ENCODE measurements at places on chromosomes 2 and 18. TPM values are rescaled to one million over a fixed set of nuclear protein-coding genes. Genes with fewer than 3 reads are reported as not detected.

The KIAA2012 gene
- 0.82 TPM for total RNA-seq

The ZNF804A gene
- 13.9 TPM for total RNA-seq

The PIEZO2 gene
- 2.4 TPM for total RNA-seq

GRCh38 chr2:172358691-172359556 is 68.5 kb upstream of the ITGA6 start:
- no peak for DNase-seq

DNA sequence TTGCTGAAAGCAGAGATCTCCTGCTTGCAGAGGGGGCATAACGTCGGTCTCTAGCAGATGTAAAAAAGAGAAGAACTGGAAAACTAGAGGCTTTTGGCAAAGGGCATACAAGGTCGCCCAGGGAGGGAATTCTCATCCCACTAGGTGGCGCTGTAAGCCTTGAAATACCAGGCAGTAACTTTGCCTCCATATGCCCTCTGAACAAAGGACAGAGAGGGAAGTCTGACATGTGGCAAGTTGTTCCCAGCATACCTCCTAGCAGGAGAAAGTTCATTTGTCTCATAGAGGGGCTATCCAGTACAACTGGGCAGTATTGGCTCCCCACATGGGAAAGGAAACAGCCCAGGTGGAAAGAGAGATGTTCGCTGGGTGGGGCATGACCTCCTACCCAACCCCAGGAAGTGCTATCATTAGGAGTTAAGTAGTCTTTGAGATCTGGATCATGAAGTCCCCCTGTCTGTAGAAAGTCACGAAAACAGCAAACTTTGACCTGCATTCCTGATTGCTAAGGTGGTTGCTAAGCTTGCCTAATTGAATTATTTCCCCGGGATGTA is 39.9 kb downstream of the STK17B start:
- no peak for DNase-seq

The PLEK gene
- total RNA-seq, result 1.6 TPM

GRCh38 chr2:191198271-191198670 is 46.9 kb upstream of the MYO1B start:
- no peak for DNase-seq

GRCh38 chr2:86079981-86080911 is 25.4 kb downstream of the POLR1A start:
- DNase-seq, result peak; percentile 26

The IL1F10 gene
- total RNA-seq, result not detected

- no peak for DNase-seq
These were observed 279.8 kb downstream of the ZNF385B start for GRCh38 chr2:179581605-179582004.

GRCh38 chr2:29619689-29620088 is 301.7 kb downstream of the ALK start:
- DNase-seq, result no peak

GRCh38 chr2:139374296-139374850 is 594.2 kb upstream of the NXPH2 start:
- DNase-seq, result no peak

The ZNF521 gene
- 17.1 TPM for total RNA-seq

The SLC4A5 gene
- 1.2 TPM for total RNA-seq

The NEU2 gene
- total RNA-seq, result not detected

The NEB gene
- 0.41 TPM for total RNA-seq

GRCh38 chr2:54255230-54256090 is 569 bp downstream of the TSPYL6 start:
- DNase-seq, result no peak

GRCh38 chr18:22169889-22170420 is 566 bp downstream of the GATA6 start:
- DNase-seq, result no peak

DNA sequence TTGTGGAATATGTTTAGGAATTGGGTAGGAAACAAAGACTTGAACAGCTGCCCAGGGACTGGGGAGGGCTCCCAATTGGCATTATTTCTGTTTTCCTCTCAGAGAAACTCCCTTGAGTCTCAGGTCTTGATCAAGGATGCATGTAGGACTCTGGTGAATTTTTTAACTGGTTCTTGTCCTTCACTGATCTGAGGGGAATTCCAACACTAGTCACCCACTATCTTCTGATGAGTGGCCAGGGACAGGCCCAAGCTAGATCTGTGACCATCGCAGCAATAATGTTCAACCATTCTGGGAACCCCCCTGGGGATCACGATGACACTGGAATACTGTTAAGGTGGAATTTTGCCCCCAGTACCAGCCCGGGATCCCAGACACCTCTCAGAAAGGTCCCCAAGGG is 132.0 kb downstream of the SH3BP4 start:
- DNase-seq, result no peak

GRCh38 chr2:101478181-101479001 is 3.5 kb upstream of the RFX8 start:
- DNase-seq, result no peak

DNA sequence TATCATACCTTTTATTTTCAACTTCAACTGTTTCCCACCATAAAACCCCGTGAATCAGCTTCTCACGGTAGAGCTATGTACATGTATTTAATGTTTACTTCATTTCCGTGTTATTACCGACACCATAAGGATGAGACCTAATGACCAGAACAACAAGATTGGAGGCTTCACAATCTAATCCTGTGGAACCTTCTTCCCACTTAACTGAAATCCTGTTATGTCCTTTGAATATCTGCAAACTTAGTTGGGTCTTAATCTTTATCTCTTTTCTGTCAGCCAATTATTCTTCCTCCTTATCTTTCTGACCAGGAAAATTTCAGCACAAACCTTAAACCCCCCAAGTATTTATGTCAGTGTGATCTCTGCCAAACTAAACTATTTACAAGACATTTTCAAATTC is 214.4 kb downstream of the TMX3 start:
- no peak for DNase-seq

- DNase-seq, result peak; percentile 38
These were observed 186.8 kb upstream of the PGAP1 start for GRCh38 chr2:197113275-197113711.

DNA sequence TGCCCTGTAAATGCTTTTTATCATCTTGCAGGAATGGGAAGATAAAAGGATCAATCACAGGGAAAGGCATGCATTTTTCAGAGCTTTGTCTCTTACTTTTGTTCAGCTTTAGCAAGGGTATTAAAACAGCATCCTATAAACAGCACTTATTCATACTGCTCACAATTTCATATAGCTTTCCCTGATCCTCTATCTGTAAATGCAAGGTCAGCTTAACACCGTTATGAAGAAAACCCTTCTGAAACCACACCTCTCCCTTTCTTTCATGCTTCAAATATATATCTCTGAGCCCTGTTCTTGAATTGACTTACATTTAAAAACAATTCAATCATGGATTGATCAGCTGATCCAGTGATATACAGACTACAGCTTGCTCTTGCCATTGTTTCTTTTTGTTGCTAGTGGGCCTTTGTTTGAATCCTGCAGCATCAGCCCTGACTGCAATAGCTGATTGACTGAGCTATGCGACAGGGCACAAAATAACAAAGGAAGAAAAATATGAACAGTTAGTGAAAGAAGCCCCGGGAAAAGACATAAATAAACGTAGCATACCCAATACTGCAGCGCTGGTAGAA is 795.5 kb upstream of the CDH2 start:
- DNase-seq, result no peak

- DNase-seq, result no peak
These were observed 324.0 kb downstream of the TXNL1 start for GRCh38 chr18:56314396-56314795.

GRCh38 chr18:64379662-64380061 is 230.8 kb upstream of the LINC00305 start:
- no peak for DNase-seq

The TUBB6 gene
- 33.0 TPM for total RNA-seq

GRCh38 chr2:174335988-174336500 is 1.3 kb downstream of the SP9 start:
- DNase-seq, result no peak

DNA sequence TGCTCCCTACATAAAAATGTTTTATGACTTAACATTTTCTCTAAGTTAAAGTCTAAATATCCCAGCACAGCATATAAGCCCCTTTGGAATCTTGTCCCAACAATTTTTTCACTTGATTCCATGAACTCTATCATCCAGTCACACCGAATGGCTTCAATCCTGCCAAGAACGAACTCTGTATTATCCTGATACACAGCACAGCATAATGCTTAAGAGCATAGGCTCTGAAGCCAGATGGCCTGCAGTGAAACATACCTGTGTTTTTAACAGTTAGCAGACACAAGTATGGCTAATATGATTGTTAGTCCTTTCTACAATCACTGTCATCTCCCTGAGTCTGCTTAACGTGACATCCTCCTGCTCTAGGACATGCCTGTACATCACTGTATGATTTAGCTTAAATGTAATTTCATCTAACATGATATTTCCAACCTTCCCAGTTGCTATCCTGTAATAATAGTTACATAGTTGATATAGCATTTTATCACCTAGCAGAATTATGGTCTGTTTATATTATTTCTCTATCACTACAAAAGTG is 669.5 kb downstream of the ERBB4 start:
- DNase-seq, result no peak

DNA sequence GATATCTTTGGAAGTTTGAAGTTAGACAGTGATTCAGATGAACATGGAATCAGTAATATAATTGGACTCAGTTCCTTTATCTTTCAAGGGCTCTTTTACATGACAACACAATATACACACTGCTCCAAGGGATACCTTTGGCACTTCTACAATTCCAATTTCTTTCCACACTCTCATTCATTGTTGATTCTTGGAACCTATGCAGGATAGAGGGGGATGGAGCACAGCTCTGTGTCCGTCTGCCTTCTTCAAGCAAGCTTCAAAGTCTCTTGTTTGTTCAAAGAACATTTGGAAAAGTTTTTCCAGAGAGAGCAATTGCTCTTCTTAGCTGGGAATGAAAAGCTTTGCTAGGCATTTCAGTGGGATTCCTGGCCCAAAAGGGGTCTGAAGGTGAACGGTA is 276.2 kb upstream of the ZEB2 start:
- DNase-seq, result no peak

- DNase-seq, result no peak
These were observed 131.0 kb downstream of the TCF4 start for GRCh38 chr18:55457028-55457427.

GRCh38 chr2:39730685-39731302 is 48.3 kb downstream of the THUMPD2 start:
- no peak for DNase-seq

- DNase-seq, result no peak
These were observed 33.7 kb upstream of the ZNF516 start for GRCh38 chr18:76528477-76529432.

The TNFAIP6 gene
- total RNA-seq, result 0.41 TPM

DNA sequence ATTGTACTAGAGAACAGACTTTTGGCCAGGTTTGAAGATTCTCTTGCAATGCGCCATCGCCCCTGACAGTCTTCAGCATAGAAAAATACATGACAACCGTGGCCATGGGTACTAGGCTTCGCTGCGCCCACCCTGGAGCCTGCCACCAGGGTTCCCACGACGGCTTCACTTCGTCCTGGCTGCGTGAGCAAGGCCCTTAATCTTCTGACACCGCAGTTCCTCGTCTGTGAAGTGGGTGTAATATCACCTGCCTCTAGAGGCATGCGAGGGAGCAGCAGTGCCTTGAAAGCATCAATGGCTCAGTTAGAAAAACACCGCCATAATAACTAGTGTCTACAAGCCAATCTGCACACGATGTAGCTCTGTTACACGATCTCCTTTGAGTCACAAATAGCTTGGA is 175.2 kb upstream of the HS6ST1 start:
- DNase-seq, result no peak
